Adrenal gland (tissue), 19 donors: ENCODE measurements at places on chromosomes 3 and 15. TPM values are rescaled to one million over a fixed set of nuclear protein-coding genes. Genes with fewer than 3 reads are reported as not detected.
A peak's percentile ranks its signal among the peaks of the same experiment; 100 is the strongest.

ARRDC4 gene
- 19.3 TPM for total RNA-seq

DNA sequence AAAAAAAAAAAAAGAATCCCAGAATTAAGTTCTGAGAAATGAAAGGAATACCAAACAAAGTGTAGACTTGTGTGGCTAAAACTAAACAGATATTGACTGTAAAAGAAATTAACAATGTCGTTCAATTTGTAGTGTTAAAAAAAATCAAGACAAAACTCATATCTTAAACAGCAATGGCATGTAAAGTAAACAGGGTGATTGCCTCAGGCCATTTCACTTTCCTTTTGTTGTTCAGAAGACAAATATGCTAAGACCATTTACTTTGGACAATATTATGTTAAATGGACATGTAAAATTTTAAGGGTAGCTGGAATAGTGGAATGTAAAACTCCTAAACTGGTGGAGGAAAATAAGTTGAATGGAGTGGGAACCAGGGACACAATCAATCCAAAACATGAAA is 139.1 kb downstream of the RTP4 start:
- no peaks in the 10 kb centered on the region for H3K36me3 ChIP-seq
- no peak overlapping the region for H3K27ac ChIP-seq
- DNase-seq: no peak
- H3K4me1 ChIP-seq: no peaks in the 10 kb centered on the region
- no peak overlapping the region for H3K4me3 ChIP-seq

DNA sequence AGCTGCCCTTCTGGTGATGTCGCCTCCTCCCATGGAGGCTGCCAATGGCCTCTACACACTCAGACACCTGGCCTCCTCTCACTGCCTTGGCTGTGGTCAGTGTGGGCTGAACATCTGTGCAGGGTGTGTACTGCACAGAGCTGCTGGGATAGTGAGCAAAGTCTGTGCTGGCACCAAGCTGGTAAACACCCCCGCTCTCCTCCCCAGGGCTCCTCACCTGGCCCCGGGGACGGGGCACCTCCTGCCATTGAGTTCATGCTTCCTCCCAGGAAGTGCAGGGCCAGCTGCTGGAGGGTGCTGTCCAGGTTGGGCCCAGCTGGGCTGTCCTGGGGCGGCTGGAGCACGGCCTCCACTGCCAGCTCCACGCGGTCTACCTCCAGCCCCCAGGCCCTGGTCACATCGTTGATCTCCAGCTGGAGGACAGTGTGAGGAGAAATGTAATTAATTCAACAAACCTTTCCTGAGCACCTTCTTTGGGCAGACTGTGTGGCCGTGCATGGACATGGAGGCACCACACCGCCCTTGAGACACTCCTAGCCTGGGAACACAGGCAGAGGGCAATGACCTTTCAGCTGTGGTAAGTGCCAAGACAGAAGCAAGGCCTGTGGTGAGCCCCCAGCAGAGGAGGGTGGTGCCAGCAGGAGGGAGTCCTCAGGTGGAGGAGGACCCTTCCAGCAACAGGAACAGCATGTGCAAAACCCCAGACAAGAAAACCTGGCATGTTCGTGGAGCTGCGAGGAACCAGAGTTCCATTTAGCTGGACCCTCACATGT is 6.8 kb downstream of the STOML1 start:
- DNase-seq: no peak
- H3K4me3 ChIP-seq: no peak overlapping the region
- no peaks in the 10 kb centered on the region for H3K27me3 ChIP-seq
- H3K36me3 ChIP-seq: no peaks in the 10 kb centered on the region
- peaks cover 83% of the 10 kb centered on the region for H3K4me1 ChIP-seq
- H3K27ac ChIP-seq: no peak overlapping the region

DNA sequence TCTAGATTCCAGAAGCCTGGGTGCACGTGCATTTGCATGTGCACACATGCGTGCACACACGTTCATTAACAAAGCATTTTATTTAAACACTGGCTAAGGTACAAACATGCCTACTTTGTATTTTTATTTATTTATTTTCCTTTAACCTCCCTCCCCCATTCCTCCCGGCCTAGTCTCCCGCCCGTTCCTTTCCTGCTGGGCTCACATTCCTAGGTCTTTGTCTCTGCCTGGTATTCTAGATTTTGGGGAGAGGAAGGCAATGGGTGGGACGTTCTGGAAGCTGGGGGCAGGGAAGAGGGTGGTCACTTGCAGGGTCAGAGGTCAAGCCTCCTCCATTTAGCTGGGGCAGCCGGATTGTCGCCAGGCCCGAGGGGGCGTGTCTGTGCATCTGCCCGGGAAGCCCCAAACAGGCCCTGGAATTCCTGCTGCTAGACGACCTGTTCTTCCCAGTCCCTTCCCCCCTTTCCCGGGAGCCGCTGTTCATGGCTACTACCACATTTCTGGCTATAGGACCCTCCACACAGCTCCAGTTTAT is 51.8 kb downstream of the TRIM71 start:
- H3K27me3 ChIP-seq: no peaks in the 10 kb centered on the region
- no peak for DNase-seq
- no peaks in the 10 kb centered on the region for H3K4me1 ChIP-seq
- H3K4me3 ChIP-seq: no peak overlapping the region

DNA sequence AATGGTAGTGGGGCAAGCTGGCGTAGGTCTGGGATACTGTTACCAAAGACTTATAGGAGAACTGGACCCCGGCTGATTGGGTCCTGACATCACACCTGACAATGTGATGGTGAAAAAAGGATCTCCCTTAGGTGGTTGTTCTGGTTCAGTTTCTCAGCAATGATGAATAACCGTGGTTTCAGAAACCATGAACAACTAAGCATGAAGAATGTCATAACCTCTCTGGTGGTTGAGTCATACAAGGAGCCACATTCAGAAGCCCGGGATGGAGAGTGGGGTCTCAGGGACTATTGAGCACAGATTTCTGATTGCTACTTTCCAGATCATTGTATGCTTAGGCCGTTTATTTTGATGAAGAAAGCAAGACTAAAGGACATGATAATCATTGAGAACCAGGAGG is 17.4 kb downstream of the GPR160 start:
- no peaks in the 10 kb centered on the region for H3K36me3 ChIP-seq
- H3K4me1 ChIP-seq: no peaks in the 10 kb centered on the region
- no peaks in the 10 kb centered on the region for H3K27me3 ChIP-seq
- no peak for DNase-seq
- H3K27ac ChIP-seq: no peak overlapping the region

TMEM212 gene
- total RNA-seq: not detected

- H3K4me3 ChIP-seq: no peak overlapping the region
- no peak for DNase-seq
- no peaks in the 10 kb centered on the region for H3K27me3 ChIP-seq
- no peaks in the 10 kb centered on the region for H3K36me3 ChIP-seq
- no peak overlapping the region for H3K27ac ChIP-seq
Observed at GRCh38 chr15:85527895-85528294, 147.5 kb downstream of the AKAP13 start.

SATB1 gene
- total RNA-seq: 9.8 TPM

- no peak for DNase-seq
- no peak overlapping the region for H3K4me3 ChIP-seq
- H3K36me3 ChIP-seq: no peaks in the 10 kb centered on the region
- H3K27me3 ChIP-seq: no peaks in the 10 kb centered on the region
- H3K27ac ChIP-seq: no peak overlapping the region
Observed at GRCh38 chr15:51405693-51406523, 64.5 kb downstream of the GLDN start.

MESD gene
- total RNA-seq: 32.8 TPM

FBLN2 gene
- total RNA-seq: 31.5 TPM

DNA sequence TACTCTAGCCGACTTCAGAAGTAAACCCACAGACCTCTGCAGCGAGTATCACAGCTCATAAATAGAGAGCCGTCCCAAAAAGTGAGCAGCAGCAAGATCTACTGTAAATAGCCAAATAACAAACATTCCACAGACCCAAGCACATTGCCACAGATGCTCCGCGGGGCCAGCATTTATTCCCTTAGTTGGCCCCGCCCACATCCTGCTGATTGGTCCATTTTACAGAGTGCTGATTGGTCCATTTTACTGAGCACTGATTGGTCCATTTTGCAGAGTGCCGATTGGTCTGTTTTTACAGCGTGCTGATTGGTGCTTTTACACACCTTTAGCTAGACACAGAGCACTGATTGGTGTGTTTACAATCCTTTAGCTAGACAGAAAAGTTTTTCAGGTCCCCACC is 17.3 kb upstream of the GABRB3 start:
- no peaks in the 10 kb centered on the region for H3K36me3 ChIP-seq
- DNase-seq: no peak
- H3K27ac ChIP-seq: no peak overlapping the region
- H3K4me1 ChIP-seq: no peaks in the 10 kb centered on the region

DNA sequence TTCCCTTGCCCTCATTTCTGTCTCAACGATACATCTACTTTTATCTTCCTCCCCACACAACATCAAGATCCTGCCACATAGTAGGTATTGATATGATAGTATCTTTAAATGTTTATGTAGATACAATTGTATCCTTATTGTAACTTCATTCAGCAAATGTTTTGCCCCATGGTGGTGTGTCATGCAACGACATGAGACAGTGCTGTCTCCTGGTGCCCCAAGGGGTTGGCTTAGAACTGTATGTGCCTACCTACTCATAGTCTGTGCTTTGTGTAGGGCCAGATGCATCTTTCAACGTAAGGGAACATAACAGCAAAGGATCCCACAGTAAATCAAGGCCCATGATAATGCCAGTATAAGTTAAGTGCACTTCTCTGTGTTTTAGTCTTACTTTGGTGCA is 2.8 kb upstream of the CD47 start:
- H3K4me3 ChIP-seq: no peak overlapping the region
- H3K27ac ChIP-seq: no peak overlapping the region
- peaks cover 8% of the 10 kb centered on the region for H3K4me1 ChIP-seq
- H3K27me3 ChIP-seq: no peaks in the 10 kb centered on the region

DNA sequence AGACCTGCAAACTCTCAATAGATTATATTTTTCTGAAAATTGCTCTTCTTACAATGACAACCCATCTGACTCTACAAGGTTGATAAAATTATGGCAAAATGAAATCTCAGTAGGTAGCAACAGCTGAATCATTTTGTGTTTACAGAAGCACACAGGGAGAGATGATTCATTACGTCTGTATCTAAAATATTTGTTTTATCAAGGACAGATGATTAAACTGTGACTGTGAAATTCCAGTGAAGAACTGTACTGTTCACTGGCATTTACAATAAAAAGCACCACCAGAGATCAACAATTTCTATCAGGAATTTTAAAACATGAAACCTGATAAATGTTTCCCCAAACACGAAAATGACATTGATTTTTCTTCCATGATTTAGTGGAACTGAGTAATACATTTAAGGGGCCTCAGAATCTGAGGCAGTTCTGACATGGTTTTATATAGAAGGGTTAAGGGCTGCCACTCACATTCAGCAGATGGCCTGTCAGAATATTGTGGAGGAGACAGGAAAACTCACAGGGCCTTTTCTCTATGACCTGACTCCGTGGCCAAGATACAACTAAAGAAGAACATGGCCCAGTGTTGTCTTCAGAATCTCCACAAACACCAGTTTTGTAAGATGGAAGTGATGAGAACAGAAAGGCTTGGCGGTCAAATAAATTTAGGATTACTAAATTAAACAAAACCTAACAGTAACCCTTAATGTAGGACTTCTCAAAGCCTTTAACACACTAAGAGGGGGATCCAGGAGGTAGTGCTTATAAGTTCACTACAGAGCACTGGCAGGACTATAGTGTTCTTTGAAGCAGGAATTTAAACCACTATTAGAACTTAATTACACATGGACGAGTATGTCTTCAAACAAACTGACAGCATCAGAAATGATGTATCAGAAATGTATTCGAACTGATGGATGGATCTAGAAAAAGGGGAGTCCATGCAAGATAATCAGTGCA is 25.9 kb downstream of the RAD18 start:
- peaks cover 12% of the 10 kb centered on the region for H3K4me1 ChIP-seq
- H3K27me3 ChIP-seq: no peaks in the 10 kb centered on the region
- H3K36me3 ChIP-seq: no peaks in the 10 kb centered on the region
- peak overlapping the region; percentile 71 for H3K27ac ChIP-seq
- no peak for DNase-seq
- H3K4me3 ChIP-seq: no peak overlapping the region

PCYT1A gene
- 91.5 TPM for total RNA-seq

GRCh38 chr3:71180524-71180923 is 403.0 kb downstream of the FOXP1 start:
- no peaks in the 10 kb centered on the region for H3K36me3 ChIP-seq
- no peak for DNase-seq
- no peaks in the 10 kb centered on the region for H3K27me3 ChIP-seq
- no peak overlapping the region for H3K4me3 ChIP-seq
- H3K4me1 ChIP-seq: no peaks in the 10 kb centered on the region

MFGE8 gene
- total RNA-seq: 235 TPM

DNA sequence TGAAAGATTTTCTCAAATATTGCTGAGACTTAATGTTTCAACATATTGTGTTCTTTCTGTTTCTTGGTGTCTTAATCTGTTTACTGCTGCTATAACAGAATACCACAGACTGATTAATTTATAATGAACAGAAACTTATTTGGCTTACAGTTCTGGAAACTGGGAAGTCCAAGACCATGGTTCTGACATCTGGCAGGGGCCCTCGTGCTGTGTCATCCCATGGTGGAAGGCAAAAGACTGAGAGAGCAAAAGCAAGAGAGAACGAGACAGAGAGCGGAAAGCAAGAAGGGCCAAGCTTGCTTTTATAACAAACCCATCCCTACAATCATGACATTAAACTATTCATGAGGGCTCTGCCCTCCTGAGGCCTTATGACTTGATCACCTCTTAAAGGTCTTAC is 88.7 kb downstream of the ARNT2 start:
- peaks cover 13% of the 10 kb centered on the region for H3K4me1 ChIP-seq
- H3K27ac ChIP-seq: no peak overlapping the region
- no peaks in the 10 kb centered on the region for H3K36me3 ChIP-seq
- H3K27me3 ChIP-seq: no peaks in the 10 kb centered on the region
- H3K4me3 ChIP-seq: no peak overlapping the region

CRTC3 gene
- total RNA-seq: 32.3 TPM

DNA sequence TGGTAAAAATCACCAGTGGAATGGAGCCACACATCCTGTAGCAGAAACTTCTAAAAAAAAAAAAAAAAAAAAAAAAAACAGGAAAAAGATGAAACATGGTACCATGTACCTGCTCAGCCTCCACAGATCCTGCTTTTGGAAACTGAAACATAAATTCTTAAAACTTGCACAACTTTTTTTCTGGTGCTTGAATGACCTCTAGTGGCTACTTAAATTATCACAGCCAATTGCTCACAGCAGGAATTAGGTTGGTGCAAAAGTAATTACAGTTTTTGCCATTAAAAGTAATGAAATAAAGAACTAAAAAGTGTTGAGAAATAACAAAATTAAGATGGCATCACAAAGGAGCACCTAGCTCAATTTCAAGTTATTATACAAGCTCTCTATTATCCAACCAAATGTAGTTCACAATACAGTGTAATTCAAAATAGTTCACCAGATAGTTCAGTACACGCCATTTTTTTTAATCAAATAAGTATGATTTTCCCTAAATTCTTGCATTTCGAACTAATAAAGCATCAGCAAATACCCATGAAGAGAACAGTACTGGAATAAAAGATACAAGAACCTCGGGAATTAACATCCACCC is 80.6 kb downstream of the ULK4 start:
- H3K4me1 ChIP-seq: no peaks in the 10 kb centered on the region
- H3K4me3 ChIP-seq: no peak overlapping the region
- no peak overlapping the region for H3K27ac ChIP-seq

ADAMTS7 gene
- total RNA-seq: 10.4 TPM

CCR8 gene
- not detected for total RNA-seq

ADGRG7 gene
- not detected for total RNA-seq

GRCh38 chr3:32184187-32184730 is 54.2 kb upstream of the CMTM8 start:
- no peak overlapping the region for H3K27ac ChIP-seq
- no peak for DNase-seq
- no peaks in the 10 kb centered on the region for H3K4me1 ChIP-seq
- H3K4me3 ChIP-seq: no peak overlapping the region
